ENCODE measurements at places on chromosomes 7 and 10. TPM values are rescaled to one million over a fixed set of nuclear protein-coding genes. Genes with fewer than 3 reads are reported as not detected.

The CLDN3 gene
- not detected for total RNA-seq

The PRXL2A gene
- total RNA-seq: 20.4 TPM

The CPA2 gene
- total RNA-seq: not detected

The SPAM1 gene
- not detected for total RNA-seq

The PLCE1 gene
- 0.61 TPM for total RNA-seq

The DPYSL4 gene
- total RNA-seq: 6.1 TPM

The VIPR2 gene
- total RNA-seq: not detected

The MRLN gene
- not detected for total RNA-seq

The ZCWPW1 gene
- 1.6 TPM for total RNA-seq

The WIPF3 gene
- total RNA-seq: not detected

The PRR15 gene
- not detected for total RNA-seq

The C10orf105 gene
- 1.2 TPM for total RNA-seq

The HSPB1 gene
- total RNA-seq: 118 TPM

The ANKRD30A gene
- not detected for total RNA-seq

The ZNF138 gene
- total RNA-seq: 3.3 TPM

The PLEKHS1 gene
- total RNA-seq: 0.24 TPM

The PPP1R17 gene
- total RNA-seq: not detected

The DUSP5 gene
- total RNA-seq: 10.5 TPM

The TCTN3 gene
- total RNA-seq: 34.1 TPM

The GSTO2 gene
- total RNA-seq: 0.85 TPM

The ADAM12 gene
- 168 TPM for total RNA-seq

The TMEM270 gene
- total RNA-seq: not detected

The IRF5 gene
- 0.16 TPM for total RNA-seq

The OGDHL gene
- total RNA-seq: 0.16 TPM

The TBXAS1 gene
- total RNA-seq: 0.32 TPM

The KNDC1 gene
- 0.49 TPM for total RNA-seq

The TMEM196 gene
- total RNA-seq: not detected

The EBLN1 gene
- not detected for total RNA-seq

The HNRNPH3 gene
- total RNA-seq: 12.5 TPM

The WEE2 gene
- not detected for total RNA-seq

The COL1A2 gene
- 10,219 TPM for total RNA-seq

The HOXA6 gene
- total RNA-seq: not detected

Data from hair follicle dermal papilla cell (primary cell).